ENCODE measurements at places on chromosomes 1 and 21. TPM values are rescaled to one million over a fixed set of nuclear protein-coding genes. Genes with fewer than 3 reads are reported as not detected.

- DNase-seq = no peak
These were observed 268.0 kb downstream of the PTPRC start for GRCh38 chr1:198906739-198907422.

GRCh38 chr1:227161470-227161869, 156.8 kb downstream of the CDC42BPA start:
- DNase-seq = no peak

- no peak for DNase-seq
These were observed 107.5 kb upstream of the RUNX1 start for GRCh38 chr21:35156293-35157278.

DNA sequence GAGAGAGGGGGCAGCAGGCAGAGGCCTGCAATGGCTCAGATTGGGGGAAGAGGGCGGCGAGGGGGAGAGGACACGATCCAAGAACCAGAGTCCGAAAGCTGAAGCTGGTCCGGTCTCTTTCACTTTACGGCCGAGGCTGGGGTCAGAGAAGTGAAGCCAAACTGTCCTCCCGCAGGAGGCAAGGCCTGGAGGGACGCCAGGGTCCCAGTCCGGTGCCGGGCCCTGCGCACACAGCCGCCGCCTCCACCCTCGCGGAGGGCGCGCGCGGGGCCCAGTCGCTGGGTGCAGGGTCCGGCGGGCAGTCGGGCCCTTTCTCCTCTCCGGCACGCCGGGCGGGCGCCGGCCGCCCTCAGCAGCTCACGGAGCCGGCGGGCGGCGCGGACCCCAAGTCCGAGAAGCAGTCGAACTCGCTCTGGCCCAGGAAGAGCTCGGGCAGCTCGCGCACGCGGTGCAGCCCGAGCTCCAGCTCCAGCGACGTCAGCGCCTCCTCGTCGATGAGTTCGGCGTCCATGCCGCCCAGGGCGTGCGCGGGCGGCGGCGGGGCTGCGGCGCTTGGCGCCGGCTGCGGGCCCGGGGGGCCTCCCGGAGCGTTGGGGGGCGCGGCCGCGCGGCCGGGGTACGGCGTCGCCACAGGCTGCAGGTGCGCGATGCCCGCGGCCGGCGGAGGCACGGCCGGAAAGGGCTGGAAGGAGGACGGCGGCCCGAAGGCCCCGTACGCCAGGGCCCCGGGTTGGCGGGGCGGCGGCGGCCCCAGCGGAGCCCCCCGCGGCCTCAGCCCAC, 749 bp downstream of the CITED4 start:
- DNase-seq = no peak

GRCh38 chr1:178066908-178067614, 26.8 kb upstream of the RASAL2 start:
- no peak for DNase-seq

GRCh38 chr1:36561361-36561724, 78.6 kb upstream of the CSF3R start:
- DNase-seq = no peak

GRCh38 chr1:72432645-72433267, 150.4 kb upstream of the NEGR1 start:
- no peak for DNase-seq

Gene UBIAD1
- 19.1 TPM for polyA plus RNA-seq

Gene HIPK1
- 42.6 TPM for polyA plus RNA-seq

Gene MYOG
- 0.35 TPM for polyA plus RNA-seq

Gene CD5L
- polyA plus RNA-seq = not detected

Gene DENND2D
- polyA plus RNA-seq = 20.0 TPM

Measured in left renal cortex interstitium (tissue), 4 donors.